ENCODE measurements at places on chromosomes 13 and 19.

DNA sequence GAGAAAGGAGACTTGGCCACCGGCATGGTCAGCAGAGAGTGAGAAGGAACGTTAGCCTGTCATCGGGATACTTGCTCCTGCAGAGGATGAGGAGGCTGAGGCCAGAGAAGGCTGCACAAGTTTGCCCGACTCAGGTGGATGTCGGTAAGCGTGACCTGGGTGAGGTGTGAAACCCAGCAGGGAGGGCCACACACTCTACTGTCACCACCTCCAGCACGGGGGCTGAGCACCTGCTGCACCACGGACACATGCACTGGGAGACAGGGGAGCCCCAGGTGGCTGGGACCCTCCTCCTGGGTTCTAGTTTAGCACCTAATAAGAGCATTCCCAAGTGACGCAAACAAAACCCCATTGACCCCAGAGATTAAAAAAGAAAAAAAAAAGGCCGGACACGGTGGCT is 17.3 kb downstream of the MLLT1 start:
- DNase-seq: no peak

GRCh38 chr13:74794582-74794981 is 660.4 kb upstream of the KLF12 start:
- DNase-seq: no peak

DNA sequence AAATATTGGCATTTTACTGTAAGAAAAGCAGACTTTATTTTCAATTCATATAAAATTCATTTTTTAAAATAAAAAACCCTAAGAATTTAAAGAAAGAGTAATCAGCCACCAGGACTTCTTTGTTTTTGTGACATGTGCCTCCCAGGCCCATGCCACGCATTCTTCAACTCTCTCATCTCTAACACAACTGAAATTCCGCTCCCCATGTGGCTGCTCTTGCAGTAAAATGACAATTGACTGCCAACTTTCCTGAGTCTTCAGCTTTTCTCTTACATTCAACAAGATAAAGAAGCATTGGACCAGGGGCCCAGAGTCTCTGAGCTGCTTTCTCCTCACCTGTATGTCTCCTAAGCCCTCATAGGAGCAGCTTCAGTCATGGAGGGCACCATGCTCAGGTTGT is 372.1 kb downstream of the UQCRFS1 start:
- DNase-seq: no peak

DNA sequence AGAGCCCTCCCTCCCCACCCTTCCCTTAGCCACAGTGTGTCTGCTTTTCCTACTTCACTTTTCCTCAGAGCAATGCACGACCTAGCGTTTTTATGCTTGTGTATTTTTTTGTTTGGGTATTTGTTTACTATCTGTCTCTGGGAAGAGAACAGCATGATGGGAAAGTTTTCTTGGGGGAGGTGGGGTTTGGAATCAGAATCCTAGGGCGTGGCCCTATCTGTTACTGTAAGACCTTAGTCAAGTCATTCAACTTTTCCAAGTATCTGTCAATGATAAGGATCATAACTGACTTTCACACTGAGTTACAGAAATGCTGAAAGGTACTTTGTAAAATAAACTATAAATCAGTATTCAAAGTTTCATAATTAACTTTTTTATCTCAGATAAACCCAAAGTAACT is 146.3 kb upstream of the WASF3 start:
- no peak for DNase-seq

- no peak for DNase-seq
These were observed 59.2 kb downstream of the GJA3 start for GRCh38 chr13:20101467-20102316.

DNA sequence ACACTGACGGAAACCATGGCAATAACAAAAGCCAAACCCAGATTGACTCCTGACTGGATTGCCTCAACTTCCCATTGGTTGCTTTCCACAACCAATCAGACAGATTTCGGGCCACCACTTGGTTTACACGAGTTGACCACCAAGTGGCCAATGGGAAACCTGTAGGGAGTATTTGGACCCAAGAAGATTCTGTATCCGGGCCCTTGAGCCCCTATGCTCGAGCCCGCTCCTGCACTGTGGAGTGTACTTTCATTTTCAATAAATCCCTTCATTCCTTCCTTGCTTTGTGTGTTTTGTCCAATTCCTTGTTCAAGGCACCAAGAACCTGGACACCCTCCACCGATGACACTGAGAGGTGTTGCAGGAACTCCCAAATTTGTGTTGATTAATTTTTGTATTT is 24.1 kb upstream of the URI1 start:
- no peak for DNase-seq

DNA sequence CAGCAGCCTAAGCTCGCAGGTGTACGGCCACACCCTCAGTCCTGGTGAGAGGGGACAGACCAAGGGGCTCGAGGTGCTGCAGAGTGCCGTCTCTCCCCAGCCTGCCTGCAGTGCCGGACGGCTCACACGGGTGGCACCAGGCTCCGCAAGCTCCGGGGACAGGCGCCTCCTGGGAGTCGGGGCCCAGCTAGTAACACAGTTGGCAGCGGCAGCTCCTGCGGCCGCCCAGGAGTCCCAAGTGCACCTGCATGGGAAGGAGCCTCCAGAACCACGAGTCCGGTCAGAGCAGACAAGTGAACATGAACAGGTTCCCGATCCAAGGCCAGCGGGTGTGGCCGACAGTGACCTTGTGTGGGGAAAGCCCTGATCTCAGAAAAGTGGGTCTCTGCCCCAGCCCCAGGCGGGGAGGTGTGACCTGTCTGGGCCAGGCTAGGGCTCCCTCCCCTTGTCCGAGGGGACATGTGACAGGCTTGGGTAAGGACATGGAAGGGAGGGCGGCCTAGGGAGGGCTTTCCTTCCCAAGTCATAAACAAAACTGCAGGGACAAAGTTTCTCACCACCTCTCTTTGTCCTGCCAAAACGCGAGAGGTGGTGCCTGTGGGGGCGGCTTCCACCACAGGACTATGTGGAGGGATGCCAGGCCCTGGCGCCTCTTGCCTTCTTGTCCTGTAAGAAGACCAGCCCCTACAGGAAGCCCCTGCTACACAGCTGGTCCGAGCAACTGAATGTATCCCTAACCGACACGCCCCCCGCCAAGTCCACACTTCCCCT is 46.5 kb downstream of the MLLT1 start:
- DNase-seq: no peak

GRCh38 chr19:1467215-1467489 is 11.9 kb downstream of the C19orf25 start:
- DNase-seq: no peak

Measured in activated T-cell treated with anti-CD3 and anti-CD28 coated beads, Interleukin-2, amount 50 U/mL, for 1 hour (primary cell).